RWPE1 (cell line): ENCODE measurements at places on chromosomes 1 and 21.

GRCh38 chr1:90879281-90879680 is 142.6 kb downstream of the ZNF644 start:
- no peak for DNase-seq

DNA sequence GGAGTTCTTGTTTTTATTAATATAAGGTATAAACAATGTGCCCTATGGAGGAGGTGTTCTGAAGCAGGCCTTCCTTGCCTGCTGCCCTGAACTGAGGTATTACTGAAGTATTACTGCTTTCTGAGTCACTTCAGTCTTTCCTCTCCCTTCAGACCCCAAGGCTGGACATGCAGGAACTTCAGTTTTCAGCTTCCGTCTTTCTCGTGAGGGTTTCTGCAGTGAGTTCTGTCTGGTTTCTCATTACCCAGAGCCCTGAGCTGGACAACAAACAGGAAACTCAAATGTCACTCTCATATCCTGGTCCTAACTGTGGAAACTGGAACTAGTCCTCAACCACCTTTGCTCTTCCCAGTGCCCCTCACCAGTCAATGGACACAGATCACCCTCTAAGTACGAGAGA is 46.8 kb downstream of the ELAVL4 start:
- DNase-seq, result no peak

DNA sequence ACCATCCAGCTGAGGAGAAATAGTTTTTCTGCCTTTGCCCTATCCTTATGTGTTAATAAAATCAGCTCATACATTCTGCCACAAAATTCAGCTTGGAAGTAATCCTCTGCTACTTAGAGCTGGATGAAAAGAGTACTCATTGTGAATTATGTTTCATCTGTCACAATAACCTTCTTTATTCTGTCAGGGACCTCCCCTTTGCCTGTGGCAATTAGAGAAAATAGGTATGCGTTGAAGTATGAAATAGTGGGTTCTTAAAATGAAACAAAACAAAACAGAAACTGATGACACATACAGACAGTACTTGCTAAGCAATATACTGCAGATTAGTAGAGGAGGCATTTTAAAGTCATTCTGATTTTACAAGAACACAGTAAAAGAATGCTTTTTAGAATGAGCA is 578.5 kb downstream of the USP25 start:
- no peak for DNase-seq

DNA sequence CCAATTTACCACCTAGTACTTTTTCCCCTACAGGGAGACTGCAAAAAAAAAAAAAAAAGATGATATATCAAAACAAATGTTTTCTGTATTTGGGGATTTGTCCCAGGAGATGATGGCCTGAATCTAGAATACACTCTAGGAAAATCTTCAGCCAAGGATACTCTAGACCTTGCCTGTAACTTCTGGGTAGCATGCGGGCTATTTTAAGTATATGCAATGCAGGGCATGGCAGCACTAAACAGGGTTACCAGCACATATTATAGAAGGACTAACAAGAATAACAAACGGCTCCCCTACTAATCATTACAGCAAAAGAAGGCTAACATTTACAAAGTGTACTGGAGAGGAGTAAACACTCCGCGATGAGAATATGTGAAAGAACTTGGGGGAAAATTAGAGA is 109.6 kb downstream of the GPATCH2 start:
- DNase-seq, result no peak
